ENCODE measurements at places on chromosomes 6 and 20.
A peak's percentile ranks its signal among the peaks of the same experiment; 100 is the strongest.

DNA sequence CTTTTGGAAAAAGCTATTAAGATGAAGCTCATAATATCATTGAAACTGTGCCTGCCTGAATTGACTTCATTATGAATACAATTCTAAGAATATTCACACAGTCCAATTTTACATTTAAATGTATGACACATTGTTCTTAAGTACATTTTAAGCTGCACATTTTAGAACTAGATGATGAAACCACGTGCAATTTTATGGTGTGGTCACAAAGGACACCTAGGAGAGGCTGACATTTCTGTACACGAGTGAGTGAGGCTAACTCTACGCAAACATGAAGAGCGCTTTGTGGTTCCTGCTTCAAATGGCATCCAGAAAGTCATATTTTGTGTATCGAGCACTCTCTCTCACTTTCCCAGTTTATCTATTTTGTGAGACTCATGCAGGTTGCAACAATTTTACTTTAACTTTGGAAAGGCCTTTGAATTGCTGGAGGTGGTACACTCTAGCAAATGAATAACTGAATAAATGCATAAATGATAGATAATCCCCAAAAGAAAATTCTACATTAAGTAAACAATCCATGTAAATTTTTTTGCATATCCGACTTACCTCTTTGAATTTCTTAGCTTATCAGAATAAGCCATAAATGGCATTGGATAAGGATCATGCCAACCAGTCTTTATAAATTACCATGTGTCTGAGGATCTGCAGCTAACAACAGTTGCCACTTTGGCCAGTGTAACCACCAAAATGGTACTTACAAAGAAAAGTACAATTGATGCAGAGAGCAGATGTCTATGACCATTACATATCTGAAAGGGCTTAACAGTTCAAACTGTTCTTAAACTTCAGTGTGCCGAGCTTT, 97.3 kb downstream of the NRSN1 start:
- no peak for DNase-seq

DNA sequence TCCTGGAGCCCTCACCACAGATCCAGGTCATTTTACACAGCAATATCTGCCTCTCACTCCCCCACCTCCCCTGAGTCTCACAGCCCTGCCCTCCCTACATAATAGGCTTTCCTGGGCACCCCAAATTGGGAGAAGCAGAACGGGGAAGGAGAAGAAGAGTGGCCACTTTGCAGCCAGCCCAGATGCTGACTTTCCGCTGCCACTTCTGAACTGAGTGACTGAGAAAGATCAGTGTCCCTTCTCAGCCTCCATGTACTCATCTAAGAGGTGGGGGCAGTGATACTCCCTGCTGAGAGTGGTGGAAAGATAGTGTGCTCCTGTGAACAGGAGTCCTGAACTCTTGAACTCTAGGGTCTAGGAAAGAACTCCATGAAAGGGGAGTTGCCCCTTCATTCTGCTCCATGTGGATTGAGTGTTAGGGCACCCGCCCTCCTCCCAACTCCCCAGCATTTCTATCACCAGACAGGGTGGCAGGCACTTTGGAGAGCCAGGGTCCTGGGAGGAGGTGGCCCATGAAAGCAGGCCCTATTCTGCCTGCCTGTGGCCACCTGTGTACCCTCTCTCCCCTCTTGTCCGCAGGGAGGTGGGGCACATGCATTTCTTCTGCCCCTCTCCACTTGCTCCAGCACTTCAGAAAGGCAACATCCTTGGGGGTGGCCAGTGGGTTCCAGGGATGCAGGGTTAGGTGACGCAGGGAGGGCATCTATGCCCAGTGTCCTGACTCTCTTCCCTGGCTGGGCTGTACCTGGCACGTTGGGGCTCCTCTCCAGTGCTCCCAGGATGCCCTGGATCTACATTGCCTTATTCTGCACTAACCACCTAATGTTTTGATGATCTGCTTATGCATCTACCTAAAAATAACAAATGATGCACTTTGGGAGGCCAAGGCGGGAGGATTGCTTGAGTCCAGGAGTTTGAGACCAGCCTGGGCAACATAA, 38.3 kb upstream of the MRPS18A start:
- no peak for DNase-seq

GRCh38 chr20:48808382-48809034, 19.3 kb downstream of the PREX1 start:
- DNase-seq, result no peak

DNA sequence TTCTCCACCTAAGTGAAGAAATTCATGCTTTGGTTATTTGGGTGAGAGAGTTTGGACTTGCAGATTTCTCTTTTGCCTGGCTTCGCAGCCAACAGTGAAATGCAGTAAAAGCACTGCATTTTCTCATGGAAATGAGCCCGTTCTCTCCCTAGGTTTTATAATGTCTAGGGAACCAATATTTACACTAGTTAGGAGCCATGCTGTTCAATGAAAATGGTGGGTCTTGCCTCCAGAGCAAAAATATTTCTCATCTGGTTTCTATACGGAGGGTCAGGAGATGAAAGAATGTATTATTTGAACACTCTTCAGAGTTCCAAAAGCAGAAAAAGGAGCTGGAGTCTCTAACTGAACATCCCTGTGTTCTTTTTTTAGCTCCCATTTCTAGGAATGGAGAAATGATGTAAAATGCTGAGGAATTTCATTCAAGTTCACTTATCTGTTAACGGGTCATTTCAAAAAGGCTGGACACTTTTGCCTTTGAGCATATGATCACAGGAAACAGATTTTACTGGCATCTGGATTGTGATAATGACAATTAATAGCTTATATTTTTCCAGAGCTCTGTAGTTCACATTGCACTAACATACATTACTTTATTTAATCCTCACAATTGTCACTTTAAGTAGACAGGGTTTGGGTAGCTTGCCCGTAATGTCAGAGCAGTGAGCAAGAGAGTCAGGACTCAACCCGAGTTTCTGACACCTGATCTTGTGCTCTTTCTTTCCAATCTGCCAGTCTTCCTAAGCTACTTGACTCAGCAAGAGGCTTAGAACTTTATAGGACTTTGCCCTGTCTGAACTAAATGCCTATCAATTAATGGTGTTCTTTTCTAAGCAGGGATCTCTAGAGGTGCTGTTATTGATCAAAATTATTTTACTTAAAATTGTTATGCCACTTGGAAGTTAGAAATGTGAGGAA, 78.0 kb downstream of the PPP1R14C start:
- DNase-seq, result no peak

GRCh38 chr20:6956056-6956455, 188.6 kb downstream of the BMP2 start:
- DNase-seq, result no peak

GRCh38 chr6:16474772-16475493, 236.5 kb downstream of the GMPR start:
- DNase-seq, result no peak

GRCh38 chr6:120646101-120646500, 688.2 kb downstream of the TBC1D32 start:
- no peak for DNase-seq

DNA sequence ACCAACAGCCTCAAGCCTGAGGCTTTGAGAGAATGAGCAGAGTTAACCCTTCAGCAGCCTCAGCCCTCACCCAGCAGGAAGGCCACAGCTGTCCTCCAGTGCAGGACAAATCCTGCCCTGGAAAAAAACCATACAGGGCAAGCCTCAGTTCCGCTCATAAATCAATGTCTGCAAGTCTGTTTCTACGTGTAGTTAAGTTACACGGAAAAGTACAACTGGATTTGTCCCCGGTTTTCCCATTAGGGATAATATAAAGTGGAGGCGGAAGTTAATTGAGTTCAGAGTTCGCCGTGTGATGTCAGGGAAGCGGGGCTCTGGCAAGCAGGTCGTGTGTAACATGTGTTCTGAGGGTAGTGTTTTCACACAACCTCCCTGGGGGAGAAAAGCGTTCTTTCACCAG, 44.2 kb upstream of the EYA2 start:
- DNase-seq, result no peak

DNA sequence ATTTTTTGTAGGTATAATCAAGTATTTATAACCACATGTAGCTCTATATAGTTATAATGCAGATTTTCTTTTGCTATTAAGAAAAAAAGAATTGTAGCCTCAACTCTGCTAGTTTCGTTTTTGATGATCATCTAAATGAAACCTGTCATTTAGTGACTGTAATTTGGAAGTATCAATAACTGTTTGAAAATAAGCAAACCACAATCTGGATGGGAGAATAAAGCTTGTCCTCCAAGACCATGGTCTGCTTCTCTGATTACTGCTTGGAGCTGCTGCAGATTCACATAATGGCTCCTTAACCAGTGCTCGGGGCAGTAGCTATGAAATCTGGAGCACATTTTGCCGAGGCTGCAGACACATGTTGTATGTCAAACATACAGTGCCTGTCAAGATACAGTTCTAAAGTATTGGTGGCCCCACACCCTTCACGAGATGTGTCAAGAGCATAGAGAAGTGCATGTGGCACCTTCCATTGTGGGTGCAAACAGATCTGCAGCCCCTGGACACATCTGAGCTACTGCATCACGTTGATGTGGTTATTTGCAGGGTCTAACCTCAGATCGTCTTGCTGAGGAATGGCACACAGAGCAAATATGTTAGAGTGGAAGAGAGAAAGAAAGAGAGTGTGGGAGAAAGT, 255.7 kb upstream of the SUPT3H start:
- no peak for DNase-seq

- DNase-seq, result no peak
Measured at GRCh38 chr6:116500969-116501433, 10.4 kb upstream of the CALHM5 start.

- DNase-seq, result no peak
Measured at GRCh38 chr6:39044181-39044580, 4.4 kb upstream of the GLP1R start.

DNA sequence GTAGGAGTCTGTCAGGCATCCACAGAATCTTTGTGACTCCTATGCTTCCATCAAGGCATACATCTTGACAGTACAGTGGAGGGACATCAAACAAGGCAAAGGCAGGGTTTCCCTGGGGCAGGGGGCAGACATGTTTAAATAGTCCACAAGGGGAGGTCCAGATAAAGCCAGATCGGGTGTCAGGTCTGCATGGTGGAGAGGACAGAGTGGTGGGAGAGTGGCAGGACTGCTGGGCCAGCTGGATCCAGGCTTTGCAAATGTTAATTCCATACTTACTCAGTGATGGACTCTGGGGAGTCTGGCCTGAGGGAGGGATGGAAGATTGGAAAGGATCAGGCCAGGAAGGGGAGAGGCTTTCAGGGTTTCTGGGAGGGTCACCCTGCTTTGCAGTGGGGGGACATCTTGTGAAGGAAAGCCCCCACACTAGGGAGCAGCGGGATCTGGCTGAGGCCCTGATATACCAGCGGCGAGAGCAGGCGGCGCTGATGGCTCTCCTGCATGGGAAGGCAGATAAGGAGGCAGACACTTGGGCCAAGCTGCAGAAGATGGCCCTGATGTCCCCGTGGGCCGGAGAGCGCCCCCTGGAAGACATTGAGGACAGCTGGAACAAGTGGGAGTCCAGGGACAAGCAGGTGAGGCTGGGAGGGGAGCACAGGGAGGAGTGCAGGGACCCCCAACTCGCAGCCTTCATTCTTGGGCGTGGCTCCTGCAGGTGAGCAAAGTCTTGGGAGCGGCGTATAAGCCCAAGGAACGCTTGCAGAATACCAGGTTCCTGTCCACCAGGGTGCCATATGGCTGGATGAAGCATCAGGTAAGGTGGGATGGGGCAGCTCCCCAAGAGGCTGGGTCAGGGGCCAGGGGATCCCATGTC, 44.6 kb downstream of the SUN5 start:
- DNase-seq, result no peak

DNA sequence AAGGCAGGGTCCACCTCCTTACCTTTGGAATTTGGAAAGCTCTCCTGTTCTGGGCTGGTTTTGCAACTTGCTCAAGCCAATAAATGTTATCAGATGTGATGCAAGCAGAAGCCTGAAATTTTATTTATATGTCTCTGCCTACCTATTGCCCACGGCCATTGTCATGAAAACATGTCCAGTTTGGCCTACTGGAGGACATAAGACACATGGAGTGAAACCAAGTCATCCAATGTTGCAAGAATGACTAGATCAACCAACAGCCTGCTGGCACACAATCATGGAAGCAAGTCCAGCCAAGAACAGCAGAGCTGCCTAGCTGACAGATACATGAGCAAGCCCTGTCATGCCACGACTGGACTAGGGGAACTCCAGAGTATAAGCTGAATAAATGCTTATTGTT, 56.7 kb upstream of the IRAK1BP1 start:
- DNase-seq, result peak; percentile 22

DNA sequence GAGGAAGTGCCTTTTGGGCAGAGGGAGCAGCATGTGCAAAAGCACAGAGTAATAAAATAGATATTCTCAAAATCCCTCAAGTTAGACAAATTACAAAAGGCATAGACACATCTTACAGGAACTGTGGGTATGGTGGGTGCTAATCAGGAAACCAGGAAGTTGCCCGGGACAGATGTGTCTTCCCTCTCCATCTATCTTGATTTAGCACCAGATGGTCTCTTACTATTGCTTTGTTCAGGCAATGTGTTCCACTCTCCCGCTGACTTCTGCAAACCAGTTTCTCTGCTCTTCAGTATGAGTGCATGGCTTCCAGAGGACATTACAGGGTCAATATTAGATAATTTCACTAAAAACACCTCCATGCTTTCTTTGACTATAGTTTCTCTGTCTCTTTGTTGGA, 13.2 kb downstream of the CITED2 start:
- no peak for DNase-seq

Data from HS-5 (cell line).